PC-9 (cell line): ENCODE measurements at places on chromosomes 3 and 15.

- H3K4me1 ChIP-seq = peaks cover 10% of the 10 kb centered on the region
- no peak overlapping the region for H3K4me3 ChIP-seq
- no peak overlapping the region for H3K27ac ChIP-seq
- no peaks in the 10 kb centered on the region for H3K27me3 ChIP-seq
Observed at GRCh38 chr15:100032358-100033085, 299.3 kb upstream of the LYSMD4 start.

DNA sequence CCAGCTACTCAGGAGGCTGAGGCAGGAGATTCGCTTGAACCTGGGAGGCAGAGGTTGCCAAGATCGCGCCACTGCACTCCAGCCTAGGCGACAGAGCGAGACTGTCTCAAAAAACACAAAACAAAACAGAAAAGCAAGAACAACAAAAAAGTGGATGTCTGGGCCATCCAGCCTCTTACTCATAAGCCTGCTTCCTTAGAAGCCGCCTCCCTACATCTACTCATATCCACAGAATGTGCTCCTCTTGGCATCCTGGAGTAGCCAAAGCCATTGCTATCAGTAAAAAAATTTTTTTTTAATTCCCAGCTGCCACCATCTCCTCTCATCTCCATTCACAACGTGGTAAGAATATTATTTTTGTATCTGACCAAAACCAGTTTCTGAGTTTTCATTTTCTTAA, 10.8 kb downstream of the ZSCAN2 start:
- H3K4me1 ChIP-seq = no peaks in the 10 kb centered on the region
- no peak overlapping the region for H3K4me3 ChIP-seq

DNA sequence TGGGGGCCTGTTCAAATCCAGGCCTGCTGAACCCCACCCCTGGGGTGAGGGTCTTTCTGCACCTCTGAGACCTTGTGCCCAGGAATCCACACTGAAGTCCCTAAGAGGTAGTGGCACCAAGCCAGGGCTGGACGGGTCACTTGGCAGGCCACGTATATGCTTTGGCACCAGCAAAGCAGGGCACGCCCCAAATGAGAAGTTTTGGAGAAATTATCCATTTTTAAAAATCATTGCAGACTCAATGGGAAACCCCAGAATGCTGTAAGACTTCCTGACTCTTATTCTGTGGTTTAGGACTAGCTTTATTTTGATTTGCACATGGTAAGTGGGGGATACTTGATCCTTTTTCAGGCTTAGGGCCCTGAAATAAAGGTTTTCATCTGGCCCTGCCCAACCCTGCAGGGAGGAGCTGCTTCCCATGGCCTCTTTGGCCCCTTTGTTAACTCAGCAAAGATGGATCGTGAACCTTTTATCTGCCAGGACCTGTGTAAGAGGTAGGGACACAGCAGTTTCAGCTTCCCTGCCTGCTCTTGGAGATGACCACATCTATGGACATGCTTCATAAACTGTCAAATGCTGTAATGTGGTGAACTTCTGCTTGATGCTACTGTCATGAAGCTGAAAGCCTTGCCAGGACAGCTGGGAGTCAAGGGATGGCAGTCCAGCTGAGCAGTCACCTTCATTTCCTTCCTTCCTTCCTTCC, 88.0 kb downstream of the HMG20A start:
- H3K27me3 ChIP-seq = no peaks in the 10 kb centered on the region
- H3K36me3 ChIP-seq = no peaks in the 10 kb centered on the region
- no peak overlapping the region for H3K4me3 ChIP-seq
- DNase-seq = no peak

GRCh38 chr3:49298511-49298910, 21.5 kb upstream of the C3orf62 start:
- no peaks in the 10 kb centered on the region; the same call in 1 of the 2 replicates for H3K36me3 ChIP-seq
- DNase-seq = no peak
- H3K4me3 ChIP-seq = no peak overlapping the region
- no peaks in the 10 kb centered on the region for H3K4me1 ChIP-seq
- H3K27me3 ChIP-seq = no peaks in the 10 kb centered on the region

- H3K27ac ChIP-seq = no peak overlapping the region
- H3K4me3 ChIP-seq = no peak overlapping the region
- no peak for DNase-seq
Observed at GRCh38 chr3:186417791-186418190, 55.8 kb upstream of the DGKG start.

DNA sequence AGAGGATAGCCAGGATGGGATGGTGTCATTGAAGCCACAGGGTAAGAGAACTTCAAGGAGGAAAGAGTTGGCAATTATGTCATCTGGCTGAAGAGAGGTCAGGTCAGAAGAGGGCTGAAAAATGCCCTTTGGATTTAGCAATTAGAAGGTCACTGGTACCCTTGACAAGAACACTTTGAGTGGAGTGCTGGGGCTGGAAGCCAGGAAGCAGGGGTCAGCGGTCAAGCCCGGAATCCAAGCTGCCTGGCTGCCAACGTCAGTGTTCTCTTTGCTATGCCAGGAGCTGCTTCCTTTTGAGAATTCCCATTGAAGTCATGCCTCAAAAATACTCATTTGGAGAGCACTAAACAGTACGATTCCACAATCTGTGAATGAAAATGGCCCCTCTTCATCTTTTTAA, 386.5 kb downstream of the SHQ1 start:
- no peaks in the 10 kb centered on the region for H3K27me3 ChIP-seq
- no peak overlapping the region for H3K4me3 ChIP-seq
- H3K36me3 ChIP-seq = no peaks in the 10 kb centered on the region
- H3K4me1 ChIP-seq = peaks cover 13% of the 10 kb centered on the region
- no peak for DNase-seq
- no peak overlapping the region for H3K27ac ChIP-seq

DNA sequence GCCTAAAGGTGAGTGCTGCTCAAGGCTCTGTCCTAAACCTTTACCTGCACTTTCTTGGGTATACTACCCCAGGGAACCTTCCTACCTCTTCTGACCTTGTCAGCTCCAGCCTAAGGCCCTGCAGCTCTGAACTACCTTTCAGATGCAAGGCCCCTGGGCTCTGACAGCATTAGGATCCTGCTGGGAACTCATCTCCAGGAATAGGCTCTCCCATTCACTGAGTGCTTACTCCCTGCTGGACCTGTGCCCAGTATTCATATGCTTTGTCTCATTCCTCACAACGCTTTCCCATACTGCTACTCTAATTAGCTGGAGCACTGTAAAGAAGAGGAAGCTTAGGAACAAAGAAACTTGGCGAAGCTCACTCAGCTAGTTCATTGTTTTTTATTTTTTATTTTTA, 53.8 kb upstream of the RAB6B start:
- H3K4me1 ChIP-seq = peaks cover 13% of the 10 kb centered on the region
- H3K27me3 ChIP-seq = peaks cover 76% of the 10 kb centered on the region
- no peak overlapping the region for H3K27ac ChIP-seq
- no peaks in the 10 kb centered on the region for H3K36me3 ChIP-seq

DNA sequence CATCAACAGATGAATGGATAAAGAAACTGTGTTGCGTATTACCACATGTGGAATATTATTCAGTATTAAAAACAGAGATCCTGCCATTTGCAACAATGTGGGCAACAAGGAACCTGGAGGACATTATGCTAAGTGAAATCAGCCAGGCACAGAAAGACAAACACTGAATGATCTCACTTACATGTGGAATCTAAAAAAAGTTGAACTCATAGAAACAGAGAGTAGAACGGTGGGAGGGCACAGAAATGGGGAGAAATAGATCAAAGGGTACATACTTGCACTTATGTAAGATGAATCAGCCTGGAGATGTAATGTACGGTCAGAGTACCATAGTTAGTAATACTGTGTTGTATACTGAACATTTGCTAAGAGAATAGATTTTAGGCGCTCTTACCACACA, 29.8 kb upstream of the MUC13 start:
- H3K4me3 ChIP-seq = no peak overlapping the region
- H3K27me3 ChIP-seq = no peaks in the 10 kb centered on the region
- no peaks in the 10 kb centered on the region; the same call in 1 of the 2 replicates for H3K4me1 ChIP-seq
- H3K36me3 ChIP-seq = no peaks in the 10 kb centered on the region
- no peak overlapping the region for H3K27ac ChIP-seq
- no peak for DNase-seq

- H3K4me1 ChIP-seq = no peaks in the 10 kb centered on the region
- H3K4me3 ChIP-seq = no peak overlapping the region
- DNase-seq = no peak
- H3K27me3 ChIP-seq = no peaks in the 10 kb centered on the region
Observed at GRCh38 chr3:150697646-150698045, 6.1 kb downstream of the ERICH6 start.

- H3K36me3 ChIP-seq = no peaks in the 10 kb centered on the region; the same call in 1 of the 2 replicates
- DNase-seq = peak; percentile 87
- no peak overlapping the region for H3K27ac ChIP-seq
- no peaks in the 10 kb centered on the region for H3K27me3 ChIP-seq
- H3K4me1 ChIP-seq = peaks cover 53% of the 10 kb centered on the region
- H3K4me3 ChIP-seq = no peak overlapping the region
Observed at GRCh38 chr3:52220380-52221026, 4.9 kb downstream of the TLR9 start.

DNA sequence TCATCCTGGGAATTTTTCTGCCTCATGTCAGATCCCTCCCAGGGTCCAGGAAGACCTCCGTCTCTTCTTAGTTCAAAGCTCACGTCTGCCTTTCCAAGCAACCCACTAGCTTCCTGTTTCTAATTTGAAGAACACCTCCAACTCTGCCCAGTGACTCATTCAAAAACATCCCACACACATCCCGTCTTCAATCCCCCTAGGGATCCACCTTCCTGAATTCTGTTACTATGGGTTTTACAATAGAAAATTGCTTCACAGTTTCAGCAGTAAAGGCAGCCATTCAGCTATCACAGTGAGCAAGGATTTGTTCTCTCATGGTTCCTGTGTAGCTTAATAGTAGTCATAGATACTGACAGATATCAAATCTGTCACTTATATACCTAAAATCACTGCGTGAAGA, 308.3 kb upstream of the CCDC54 start:
- no peaks in the 10 kb centered on the region for H3K27me3 ChIP-seq
- no peak overlapping the region for H3K27ac ChIP-seq
- H3K4me1 ChIP-seq = no peaks in the 10 kb centered on the region
- no peaks in the 10 kb centered on the region for H3K36me3 ChIP-seq
- DNase-seq = no peak

DNA sequence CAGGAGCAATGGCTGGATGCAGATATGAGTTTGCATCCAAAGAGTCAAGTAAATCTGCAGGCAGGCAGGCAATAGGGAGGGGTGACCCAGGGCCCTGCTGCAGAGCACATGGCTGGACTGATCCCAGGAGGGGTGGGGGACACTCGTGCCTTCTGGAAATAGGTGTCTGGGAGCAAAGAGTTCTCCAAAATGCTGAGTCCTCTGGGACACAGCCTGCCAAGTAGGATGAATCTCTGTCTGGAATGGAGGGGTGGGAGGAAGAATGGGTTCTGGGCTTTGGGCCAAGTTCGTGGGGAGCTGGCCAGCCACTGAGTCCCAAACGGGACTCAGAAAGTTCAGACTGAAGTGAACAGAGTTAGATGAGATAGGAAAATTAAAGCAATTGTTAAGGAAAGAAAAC, 214.5 kb downstream of the MTHFS start:
- H3K4me1 ChIP-seq = peaks cover 18% of the 10 kb centered on the region; the same call in 1 of the 2 replicates
- no peak overlapping the region for H3K27ac ChIP-seq
- no peaks in the 10 kb centered on the region; the same call in 1 of the 2 replicates for H3K27me3 ChIP-seq
- no peaks in the 10 kb centered on the region for H3K36me3 ChIP-seq
- DNase-seq = no peak

DNA sequence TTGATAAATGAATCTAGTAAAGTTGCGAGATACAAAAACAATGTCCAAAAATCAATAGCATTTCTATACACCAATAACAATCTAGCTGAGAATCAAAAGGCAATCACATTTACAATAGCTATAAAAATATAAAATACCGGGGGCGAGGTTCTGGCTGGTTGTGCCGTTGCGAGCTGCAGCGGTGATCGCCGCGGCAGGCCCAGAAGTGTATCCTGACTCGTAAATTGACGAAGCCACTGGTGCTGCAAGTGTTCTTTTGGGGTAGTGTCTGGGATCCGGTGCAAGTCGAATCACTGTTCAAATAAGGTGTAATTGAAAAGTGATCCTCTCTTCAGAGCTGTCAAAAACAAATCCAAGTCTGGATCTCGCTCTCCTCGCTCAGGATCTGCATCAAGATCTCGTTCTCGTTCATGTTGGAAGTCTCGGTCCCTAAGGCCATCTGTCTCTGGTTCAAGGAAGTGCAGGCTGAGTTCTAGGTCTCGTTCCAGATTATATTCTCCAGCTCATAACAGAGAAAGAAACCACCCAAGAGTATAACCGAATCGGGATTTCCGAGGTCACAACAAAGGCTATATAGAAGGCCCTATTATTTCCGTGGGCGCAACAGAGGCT, 80.1 kb upstream of the STT3B start:
- DNase-seq = no peak
- H3K4me1 ChIP-seq = no peaks in the 10 kb centered on the region
- H3K27me3 ChIP-seq = no peaks in the 10 kb centered on the region
- no peaks in the 10 kb centered on the region for H3K36me3 ChIP-seq
- H3K4me3 ChIP-seq = no peak overlapping the region
- H3K27ac ChIP-seq = no peak overlapping the region

DNA sequence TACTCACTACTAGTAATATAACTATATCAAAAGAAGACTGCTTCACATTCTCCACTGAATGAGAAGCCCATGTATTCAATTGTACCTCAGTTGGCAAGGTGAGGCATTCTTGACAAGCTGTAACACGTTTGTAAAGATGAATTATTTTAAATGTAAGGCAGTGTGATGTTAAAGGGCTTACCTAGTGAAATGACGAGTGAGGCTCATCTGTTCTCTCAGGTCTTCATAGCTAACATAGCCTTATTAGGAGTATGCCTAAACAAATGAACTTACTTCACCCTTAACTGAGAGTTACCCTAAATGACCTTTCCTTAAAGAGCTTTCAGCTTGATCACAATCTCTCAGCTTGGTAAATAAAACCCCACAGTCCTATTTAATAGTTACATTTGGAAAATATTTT, 127.3 kb downstream of the FEZF2 start:
- DNase-seq = no peak
- H3K4me1 ChIP-seq = no peaks in the 10 kb centered on the region
- no peak overlapping the region for H3K4me3 ChIP-seq
- H3K27ac ChIP-seq = no peak overlapping the region
- H3K36me3 ChIP-seq = no peaks in the 10 kb centered on the region

DNA sequence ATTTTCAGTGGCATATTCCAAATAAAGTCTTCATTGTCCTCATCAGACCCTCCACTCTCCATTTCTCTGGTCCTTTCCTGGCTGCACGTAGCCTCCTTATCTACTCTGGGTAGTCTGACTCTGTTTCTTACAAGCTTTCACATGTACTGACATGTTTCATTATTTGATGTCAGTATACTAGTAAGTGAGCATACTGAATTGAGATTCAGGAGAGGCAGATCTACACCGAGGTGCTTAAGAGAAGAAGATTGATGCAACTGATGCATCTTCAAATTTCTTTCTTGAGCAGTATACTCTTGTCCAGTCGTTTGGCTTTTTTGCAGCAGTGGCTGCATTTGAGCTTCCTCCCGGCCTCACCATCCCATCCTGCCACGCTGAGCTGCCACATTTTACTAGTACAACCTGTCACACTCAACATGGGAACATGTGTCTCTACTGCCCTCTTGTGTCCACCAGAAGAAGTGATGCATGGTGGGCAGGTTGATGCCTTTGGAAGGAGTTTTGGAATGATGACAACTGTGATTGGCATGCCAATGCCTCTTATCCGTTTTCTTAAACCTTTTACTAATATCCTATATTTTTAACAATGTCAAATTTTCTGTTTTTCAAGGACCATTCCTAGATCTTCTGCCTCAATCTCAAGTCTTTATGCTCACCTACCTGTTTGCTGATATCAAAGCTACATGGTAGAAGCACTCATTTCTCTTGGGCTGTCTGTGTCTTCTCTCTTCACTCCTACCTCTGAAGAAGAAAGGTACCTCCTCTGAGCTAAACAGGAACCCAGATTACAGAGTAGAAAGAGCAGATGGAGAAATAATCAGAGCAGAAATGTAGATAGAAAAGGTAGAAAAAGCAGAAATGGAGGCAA, 38.7 kb downstream of the GUCA1C start:
- H3K27ac ChIP-seq = no peak overlapping the region
- peak; percentile 61 for DNase-seq
- no peak overlapping the region for H3K4me3 ChIP-seq
